ENCODE measurements at places on chromosomes 4 and X.

DNA sequence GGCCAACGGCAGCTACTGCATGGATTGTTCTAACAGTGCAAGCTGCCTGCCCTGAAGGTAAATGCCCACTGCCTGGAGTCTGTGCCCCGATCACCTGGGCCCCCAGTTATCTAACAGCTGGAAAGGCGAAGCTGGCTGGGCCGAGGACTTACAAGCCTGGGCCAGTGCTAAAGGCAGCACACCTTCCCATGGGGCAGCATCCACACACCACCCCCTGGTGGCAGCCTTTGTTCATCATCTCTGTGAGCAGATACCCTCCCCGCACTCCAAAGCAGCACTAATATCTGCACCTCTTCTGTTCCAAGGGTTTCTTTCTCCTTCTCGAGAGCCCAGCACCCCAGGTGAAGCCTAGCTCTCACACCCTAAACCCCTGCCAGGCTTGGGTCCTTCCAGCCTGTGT is 7.6 kb downstream of the SLC2A9 start:
- DNase-seq = no peak

DNA sequence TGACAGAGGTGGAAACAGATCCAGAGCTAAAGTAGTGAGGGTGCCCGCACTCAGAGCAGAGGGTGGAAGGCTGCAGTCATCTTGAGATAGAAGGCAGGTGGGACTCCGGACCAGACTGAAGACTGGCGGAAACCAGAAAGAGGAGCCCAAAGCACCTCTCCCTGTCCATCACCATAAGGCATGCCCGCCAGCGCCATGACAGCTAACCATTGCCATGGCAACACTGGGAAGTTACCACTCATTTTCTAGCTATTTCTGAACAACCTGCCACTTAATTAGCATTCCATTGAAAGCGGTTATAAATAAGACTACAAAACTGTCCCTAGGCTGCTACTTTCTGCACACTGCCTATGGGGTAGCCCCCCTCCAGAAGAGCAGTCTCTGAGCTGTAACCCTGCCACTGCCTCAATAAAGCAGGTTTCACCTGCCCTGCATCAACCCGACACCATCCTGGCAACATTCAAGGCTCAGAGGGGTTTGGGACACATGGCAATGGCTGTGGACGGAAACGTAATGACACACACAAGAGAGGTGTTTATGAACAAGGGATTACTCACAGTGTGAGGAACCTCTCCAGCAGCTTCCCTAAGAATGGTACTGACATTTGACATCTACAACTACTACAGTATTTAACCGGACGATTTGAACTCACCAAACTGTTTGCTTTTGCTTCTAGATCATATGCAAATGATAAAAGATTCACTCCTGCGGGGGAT is 27.8 kb upstream of the FGFBP2 start:
- no peak for DNase-seq

GRCh38 chrX:144918936-144919335 is 328.4 kb upstream of the SPANXN1 start:
- no peak for DNase-seq

DNA sequence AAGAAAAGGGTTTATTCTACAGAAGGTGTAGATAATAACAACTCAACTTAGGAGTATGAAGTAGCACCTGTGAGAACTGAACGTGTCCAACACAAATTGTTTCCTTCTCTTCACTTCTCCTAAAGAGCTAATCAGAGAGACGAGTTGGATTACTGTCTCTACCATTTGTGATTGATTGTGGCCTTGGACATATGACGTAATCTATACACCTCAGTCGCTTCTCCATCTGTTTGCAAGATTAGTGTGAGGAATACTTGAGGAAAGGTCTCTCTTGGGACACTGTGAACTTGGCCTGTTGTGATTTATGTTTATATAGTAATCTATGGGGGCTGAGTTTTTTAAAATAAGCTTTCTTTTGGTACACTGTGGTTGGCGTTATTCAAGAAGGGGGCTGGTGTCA is 182.0 kb downstream of the ZNF330 start:
- no peak for DNase-seq

DNA sequence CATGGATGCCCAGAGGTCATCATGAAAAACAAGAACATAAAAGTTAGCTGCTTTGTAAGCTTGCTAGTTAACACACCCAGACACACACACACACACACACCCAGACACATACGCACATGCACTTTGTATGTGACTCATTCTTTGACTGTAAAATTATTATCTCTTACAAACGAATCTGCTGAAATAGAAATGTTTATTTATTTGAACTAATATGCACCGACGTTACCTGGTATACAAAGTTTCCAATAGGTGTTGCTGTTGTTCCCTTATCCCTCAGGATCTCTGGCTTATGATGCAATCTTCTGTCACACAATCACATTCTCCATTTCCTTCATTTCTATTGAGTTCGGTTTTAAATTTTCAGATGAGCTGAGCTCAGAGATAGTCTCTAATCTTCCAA is 209.3 kb downstream of the PTTG2 start:
- DNase-seq = no peak

DNA sequence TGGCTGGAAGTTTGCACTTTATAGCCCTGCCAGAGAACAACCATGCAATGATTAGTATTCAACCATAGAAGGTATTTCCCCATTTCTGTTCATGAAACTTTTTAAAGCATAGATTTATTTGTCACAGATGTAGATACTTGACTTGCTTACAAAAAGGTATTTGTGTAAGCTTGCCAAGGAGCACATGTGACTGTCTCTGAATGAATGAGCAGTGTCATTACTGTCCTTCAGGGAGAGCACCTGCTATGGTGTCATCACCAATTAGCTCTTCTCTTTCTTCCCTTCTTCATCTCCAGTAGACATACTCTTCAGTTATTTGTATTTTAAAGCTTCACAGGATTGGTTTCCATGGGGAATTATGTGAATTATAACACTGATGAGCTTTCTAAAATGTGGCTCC is 1064.7 kb upstream of the GRIA3 start:
- no peak for DNase-seq

DNA sequence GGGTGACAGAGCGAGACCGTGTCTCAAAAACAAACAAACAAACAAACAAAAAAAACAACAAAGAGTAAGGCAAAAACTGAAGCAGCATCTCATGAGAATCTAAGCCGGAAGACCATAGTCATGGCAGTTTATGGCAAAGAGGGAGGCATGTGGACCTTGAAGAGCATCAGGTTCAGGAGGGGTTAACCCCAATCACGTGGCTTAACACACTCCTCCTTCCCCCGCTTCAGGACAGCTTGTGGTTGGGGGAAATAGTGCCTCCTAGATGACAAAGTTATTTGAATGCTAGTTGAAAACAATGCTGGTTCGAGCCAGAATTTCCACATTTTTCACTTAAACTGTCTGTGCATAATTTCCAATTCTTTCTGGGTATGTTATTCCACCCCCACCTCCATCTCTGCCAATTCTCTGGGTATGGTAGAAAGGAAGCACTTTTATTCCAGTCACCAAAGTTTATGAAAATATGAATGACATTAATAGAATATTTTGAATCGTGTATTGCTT is 11.7 kb upstream of the MAP7D3 start:
- no peak for DNase-seq

GRCh38 chr4:17362430-17362829 is 149.5 kb downstream of the QDPR start:
- no peak for DNase-seq

GRCh38 chr4:185880571-185880970 is 68.6 kb upstream of the SORBS2 start:
- DNase-seq = no peak

- no peak for DNase-seq
These were observed 75.7 kb downstream of the RNF150 start for GRCh38 chr4:141057582-141057981.

- DNase-seq = no peak
These were observed 70.2 kb downstream of the SUPT20HL2 start for GRCh38 chrX:24243692-24244091.

DNA sequence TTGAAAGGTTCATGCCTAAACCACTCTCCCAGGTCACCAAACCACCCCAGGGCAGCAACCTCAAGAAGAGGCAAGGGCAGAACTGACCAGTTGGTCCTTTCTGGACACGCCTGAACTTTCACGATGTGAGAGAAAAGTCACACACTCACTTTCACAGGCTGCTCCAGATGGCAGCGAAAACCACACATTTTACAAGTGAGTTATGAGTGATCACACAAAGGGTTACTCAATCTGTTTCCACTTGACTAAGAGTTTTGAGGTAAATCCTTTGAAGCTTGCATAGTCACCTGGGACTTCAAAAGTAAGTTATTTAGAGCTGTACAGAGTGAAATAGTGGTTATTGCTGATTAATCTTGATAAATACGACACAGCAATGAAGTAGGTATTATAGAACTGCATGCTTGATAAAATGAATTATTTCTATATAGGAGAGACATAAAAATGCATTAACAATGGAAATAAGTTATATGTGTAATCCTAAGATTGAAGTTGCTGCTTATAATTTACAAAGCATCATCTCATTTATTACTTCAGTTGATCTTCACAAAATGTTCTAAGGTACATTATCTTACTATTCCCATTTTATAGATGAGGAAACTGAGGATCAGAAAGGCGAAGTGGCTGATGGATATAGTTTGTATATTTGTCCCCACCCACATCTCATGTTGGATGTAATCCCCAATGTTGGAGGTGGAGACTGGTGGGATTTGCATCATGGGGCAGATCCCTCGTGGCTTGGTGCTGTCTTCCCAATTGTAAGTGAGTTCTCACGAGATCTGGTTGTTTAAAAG is 103.0 kb upstream of the KLF3 start:
- DNase-seq = no peak

- DNase-seq = peak; percentile 52
These were observed 195.2 kb upstream of the ANXA10 start for GRCh38 chr4:167897116-167897515.

DNA sequence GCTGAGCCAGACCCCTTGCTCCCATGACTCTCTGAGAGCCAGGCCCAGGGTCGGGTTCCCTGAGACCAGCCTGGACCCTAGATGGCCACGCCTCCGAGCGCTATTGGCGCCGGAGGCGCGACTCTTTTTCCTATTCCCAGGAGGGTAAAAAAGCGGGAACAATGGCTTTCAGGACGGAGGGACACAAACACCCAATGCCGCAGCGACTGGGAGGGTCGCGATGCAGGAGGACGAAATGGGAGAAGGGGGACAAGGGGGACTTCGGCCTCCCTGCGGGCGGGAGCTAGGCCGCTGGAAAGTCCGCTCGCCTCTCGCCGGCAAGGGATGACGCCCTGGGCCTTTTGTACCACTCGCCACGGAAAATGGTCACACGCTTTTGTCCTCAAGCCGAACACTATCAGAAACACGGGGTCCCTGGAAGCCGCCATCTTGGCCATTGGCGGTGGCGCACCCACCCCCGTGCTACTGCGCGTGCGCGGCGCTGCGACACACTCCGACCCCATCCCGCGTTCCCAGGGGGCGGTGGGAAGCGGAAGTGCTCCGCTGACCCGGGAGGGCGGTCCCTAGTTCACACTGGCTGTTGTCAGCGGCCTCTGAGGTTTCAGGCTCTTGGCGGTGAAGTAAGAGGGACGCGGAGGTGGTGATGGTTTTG is 98.4 kb downstream of the ZNF674 start:
- DNase-seq = no peak

DNA sequence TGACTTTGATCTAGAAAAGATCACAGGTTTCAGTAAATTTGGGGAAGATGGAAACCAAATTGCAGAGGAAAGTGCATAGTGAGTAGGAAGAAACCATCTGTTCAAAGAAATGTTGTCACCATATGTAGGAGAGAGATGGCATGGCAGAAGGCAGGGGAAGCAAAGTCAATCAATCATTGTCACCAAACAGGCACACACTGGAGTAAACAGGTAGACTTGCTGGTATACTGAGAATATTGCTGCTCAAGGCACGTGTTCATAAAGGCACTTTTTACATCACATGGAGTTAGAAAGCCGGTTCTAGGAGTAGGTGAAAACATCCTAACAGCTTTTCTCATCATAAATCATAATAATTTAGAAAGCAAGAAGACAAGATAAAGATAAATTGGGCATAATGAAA is 550.5 kb upstream of the FAT1 start:
- no peak for DNase-seq

- DNase-seq = no peak
These were observed at the start of gene TMEM150C for GRCh38 chr4:82561786-82562563. Gene TMEM150C (minus strand): TSS chr4:82561988. CDS start chr4:82504657, 57,331 bp downstream.

DNA sequence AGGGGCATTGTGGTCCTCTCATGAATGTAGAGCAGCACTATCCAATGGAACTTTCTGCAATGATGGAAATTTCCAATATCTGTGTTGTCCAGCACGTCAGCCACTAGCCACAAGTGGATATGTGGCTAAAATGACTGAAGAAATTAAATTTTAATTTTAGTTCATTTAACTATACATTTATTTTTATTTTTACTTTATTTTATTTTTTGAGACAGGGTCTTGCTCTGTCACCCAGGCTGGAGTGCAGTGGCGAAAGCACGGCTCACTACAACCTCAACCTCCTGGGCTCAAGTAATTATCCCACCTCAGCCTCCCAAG is 13.3 kb upstream of the RBBP7 start:
- DNase-seq = no peak

- DNase-seq = no peak
These were observed 472.5 kb downstream of the INPP4B start for GRCh38 chr4:142373610-142374009.

- DNase-seq = no peak
These were observed 1583.3 kb downstream of the STIM2 start for GRCh38 chr4:28443801-28444412.

DNA sequence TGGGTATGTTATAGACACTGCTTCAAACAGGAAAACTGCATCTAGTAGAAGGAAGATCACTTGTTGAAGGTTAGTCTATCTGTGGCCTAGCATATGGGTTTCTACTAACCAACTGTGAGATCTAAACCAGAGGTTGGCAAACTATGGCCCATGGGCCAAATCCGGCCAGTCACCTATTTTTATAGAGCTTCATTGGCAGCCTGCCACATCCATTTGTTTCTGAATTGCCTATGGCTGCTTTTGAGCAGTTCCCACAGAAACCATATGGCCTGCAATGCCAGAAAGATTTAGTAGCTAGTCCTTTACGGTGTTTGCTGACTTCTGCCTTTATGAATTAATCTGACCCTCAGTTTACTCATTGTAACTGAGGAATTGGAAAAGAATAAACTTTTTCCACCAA is 71.1 kb downstream of the MID1 start:
- no peak for DNase-seq

GRCh38 chr4:159144112-159144694 is 41.3 kb downstream of the RAPGEF2 start:
- no peak for DNase-seq

- DNase-seq = no peak
These were observed 2.9 kb downstream of the GPRASP3 start for GRCh38 chrX:102723456-102723855.

DNA sequence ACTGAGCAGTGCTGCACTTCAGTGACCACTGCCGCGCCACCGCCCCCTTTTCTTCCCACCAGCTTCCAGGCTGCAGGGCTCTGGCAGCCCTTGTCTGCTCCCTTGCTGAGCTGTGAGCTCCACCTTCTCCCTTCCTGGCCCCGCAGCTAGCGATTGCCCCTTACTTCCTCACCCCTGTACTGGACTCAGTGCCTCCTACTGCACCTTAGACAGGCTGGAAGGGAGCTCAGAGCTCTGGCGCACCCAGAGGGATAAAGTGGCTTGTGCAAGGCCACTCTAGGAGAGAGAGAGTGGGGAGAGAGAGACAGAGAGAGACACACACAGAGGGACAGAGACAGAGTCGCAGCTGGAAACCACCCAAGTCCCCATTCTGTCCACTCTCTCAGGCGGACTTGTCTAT is 6.0 kb downstream of the RASL11B start:
- no peak for DNase-seq
